ENCODE measurements at places on chromosomes 6 and 20.

DNA sequence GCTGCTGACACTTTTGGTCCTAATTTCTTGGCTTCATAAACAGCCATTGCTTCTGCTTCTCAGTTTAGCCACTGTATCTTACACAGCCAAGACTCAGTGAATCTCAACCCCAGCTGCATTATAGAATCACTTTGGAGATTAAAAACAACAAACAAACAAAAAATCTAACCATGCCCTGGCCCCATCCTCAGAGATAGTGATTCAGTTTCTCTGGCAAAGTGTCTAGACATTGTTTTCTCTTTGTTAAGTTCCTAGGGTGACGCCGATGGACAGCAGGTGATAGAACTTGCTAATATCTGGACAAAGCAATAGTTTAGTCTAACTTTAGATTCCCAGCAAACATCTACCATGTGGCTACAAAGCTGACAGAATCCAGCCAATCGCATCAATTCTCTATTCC is 2.9 kb downstream of the ADGRF5 start:
- no peak for DNase-seq

GRCh38 chr6:145763742-145764141 is 28.4 kb upstream of the EPM2A start:
- no peak for DNase-seq

DNA sequence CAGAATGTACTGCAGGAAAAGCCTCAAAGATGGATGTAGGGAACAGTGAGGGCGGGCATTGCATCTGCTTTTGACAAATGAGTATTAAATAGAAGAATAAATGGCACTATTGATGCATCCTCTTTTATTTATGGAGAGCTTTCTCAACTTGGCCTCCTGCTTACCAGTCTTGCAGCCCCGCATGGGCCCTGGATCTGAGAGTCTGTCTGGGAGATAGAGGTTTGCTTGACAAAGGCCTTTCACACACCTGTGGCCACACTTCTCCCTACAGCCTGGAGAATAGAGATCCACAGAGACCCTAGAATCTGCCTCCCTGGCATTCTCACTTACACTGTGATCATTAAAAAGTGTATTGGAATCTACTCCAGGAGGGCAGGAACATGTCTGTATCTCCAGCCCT is 203.8 kb upstream of the CDH4 start:
- DNase-seq: no peak

- DNase-seq: no peak
Measured at GRCh38 chr6:167092672-167093339, 30.1 kb upstream of the CCR6 start.

- DNase-seq: no peak
Measured at GRCh38 chr6:167987396-167988153, 9.9 kb upstream of the KIF25 start.

GRCh38 chr6:21791581-21791980 is 198.0 kb downstream of the SOX4 start:
- no peak for DNase-seq

GRCh38 chr6:143684486-143684885 is 6.7 kb downstream of the PHACTR2 start:
- no peak for DNase-seq

- no peak for DNase-seq
Measured at GRCh38 chr6:46689657-46690056, 2.0 kb downstream of the TDRD6 start.

DNA sequence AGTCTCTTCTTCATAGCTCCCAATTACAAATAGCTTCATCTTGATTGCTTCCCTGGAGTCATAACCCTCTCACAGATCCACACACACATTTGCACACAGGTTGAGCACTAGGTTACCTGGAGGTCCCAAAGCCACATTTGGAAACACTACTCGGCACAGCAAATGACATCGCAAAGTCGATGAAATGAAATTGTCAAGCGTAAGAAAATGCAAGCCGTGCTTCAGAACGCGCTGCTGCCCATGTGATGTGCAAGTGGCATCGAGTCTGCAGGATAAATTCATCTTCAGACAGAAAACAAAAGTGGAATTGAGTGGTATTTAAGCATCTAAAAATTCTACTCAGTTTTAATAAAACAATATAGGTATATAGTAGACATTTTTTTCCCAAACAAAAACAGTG is 298.0 kb downstream of the TFAP2C start:
- DNase-seq: no peak

DNA sequence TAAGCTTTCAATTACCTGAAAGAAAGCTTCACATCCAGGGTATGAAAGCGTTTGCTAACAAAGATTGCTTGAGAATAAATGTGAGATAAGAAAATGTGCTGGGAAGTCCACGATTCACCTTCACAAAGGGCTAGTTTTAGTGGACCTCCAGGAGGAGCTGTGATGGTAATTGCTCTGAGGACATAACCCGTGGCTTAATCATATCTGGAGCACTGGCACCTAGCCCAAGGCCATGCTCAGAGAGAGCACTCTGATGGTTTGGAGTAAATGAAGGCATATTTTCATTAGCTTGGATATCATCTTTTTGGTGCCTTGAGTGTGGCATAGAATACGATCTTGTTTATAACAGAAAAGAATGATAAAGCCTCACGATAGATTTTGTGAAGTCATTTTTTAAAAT is 46.9 kb upstream of the BACH2 start:
- DNase-seq: no peak

DNA sequence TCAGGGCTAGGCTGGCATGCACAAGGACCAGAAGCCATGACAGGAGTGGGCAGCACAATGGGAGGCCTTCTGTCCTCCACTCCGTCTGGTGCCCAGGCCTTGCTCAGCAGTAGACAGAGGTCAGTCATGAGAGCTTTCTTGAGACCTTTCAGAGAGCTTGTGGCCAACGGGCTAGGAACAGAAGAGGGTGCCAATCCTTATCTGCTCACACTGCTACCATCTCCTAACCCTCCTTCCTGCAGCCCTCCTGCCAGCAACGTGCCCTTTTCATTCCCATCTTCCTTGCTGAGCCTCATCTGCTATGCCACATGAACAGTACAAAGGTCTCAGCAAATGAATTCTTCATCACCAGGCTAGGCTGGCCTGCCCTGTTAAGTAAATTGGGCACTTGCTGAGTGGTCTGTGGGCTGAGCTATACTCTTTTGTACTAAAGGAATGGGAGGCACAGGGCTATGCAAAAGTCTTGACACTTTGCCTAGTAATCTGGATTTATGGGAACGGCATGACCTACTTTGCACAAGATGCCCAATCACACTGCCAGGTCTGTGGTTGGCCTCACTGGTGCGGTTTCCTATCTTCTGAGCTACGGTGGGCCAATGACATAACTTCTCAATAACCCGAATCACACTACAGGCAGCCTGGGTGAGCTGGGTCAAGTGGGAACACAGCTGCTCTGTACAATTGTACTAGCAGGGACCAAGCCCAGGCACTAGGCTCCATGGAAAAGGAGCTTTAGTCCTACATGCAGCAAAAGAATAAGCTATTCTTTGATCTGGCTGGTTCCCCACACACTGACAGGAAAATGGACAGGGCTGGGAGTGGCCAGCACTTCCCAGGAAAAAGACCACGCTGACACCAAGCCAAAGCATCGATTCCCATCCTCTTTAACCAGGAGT is 47.8 kb downstream of the ELOVL5 start:
- DNase-seq: no peak

- DNase-seq: no peak
Measured at GRCh38 chr6:34859951-34860350, 27.9 kb downstream of the TAF11 start.

GRCh38 chr6:56246881-56247653 is at the start of gene COL21A1:
TSS of gene COL21A1 (minus strand) at chr6:56247580. CDS start at chr6:56182618, 64,962 bp downstream.
- no peak for DNase-seq

- no peak for DNase-seq
Measured at GRCh38 chr6:129536271-129536670, 173.7 kb downstream of the ARHGAP18 start.

DNA sequence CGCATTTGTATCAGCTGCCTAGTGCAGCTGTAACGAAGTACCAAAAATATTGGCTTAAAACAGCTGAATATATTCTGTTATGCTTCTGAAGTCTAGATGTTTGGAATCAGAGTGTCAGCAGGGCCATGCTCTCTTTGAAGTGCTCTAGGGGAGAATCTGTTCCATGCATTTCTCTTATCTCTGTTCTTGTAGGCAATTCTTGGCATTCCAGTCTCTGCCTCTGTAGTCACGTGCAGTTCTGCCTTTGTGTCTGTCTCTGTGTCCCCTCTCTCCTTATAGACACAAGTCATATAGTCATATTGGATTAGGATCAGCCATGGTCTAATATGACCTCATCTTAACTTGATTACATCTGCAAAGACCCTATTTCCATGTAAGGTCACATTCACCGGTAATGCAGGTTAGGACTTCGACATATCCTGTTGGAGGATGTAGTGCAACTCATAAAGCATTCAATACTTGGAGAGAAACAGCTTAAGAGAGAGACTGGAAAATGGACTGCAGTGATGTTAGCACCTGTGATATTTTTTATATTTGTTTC is 18.6 kb downstream of the FAM83B start:
- no peak for DNase-seq

GRCh38 chr20:41072190-41072863 is 43.7 kb downstream of the TOP1 start:
- no peak for DNase-seq

DNA sequence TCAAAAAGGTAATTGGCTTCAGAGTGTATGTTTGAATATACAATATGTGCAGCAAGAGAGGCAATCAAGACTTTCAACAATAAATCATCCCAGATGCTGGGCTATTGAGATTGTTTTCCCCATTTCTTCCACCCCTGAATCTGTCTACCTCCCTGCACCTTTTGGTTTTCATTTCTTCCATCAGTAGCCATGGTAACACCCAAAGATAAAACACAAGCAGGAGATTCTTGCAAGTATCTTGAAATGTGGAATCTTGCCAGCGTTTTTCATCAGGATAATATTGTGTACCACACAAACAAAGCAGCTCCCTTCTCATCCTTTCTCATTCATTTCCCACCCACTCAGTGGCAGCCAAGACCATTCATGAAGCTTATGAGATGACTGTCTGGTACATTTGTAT is 73.0 kb upstream of the NRSN1 start:
- DNase-seq: no peak

- DNase-seq: no peak
Measured at GRCh38 chr6:116986819-116987218, 109.8 kb downstream of the RFX6 start.

DNA sequence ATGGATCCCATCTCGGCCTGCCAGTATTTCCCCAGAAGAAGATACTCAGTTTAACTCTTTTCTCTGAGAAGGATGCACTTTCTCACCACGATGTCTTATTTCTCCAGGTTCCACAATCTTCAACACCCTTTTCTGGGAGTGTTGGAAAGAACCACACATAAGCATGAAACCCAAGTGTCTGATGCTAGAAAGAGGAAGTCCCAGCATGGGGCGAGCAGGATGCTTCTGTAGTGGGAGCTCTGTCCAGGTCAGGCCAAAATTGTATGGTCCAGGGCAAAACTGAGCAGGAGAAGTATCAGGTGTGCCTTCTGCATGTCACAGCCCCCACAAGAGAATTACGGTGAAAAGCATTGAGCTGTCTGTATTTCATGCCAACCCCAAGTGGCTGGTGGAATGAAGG is 11.0 kb downstream of the TREM1 start:
- DNase-seq: no peak

GRCh38 chr6:66496659-66497058 is 789.6 kb upstream of the EYS start:
- DNase-seq: no peak

- peak; percentile 62 for DNase-seq
Measured at GRCh38 chr20:41524980-41525613, 93.1 kb downstream of the CHD6 start.

DNA sequence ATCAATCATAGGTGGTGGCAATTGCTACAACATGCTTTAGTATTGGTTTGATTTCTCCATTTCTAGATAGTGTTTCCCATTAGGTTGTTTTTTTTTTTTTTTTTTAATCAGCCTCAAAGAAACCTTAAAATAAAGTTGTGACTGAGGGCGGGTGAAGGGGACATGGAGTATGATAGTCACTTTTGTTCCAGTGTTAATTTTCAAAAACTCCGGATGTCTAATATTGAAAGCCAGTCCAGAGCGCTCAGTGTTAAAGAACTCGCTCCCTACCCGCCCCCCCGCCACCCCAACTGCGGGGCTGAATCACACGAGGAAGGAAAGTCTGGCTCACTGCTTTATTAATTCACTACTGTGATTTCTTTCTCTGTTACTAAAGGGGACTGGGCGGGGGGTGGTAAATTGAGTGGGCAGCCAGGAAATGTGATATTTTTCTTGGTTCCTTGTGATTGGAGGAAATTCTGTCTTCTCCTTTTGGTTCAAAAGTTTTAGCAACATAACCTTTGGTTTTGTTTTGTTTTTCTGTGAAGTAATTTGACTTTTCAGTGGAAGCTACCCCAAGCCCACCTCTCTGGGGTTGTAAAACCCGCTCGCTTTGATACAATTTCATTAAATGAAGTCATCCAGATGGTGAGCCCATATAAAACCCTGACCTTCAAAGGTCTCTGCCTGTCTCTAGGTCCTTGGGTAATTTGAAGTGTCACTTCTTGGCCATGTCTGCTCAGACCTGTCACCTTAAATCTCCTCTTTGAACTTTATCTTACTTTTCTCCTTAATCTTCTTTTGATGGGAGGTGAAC is 38.0 kb downstream of the TNFAIP3 start:
- DNase-seq: no peak

- no peak for DNase-seq
Measured at GRCh38 chr6:158565482-158566040, 5.7 kb downstream of the TMEM181 start.

- no peak for DNase-seq
Measured at GRCh38 chr6:39335780-39336545, 13.5 kb upstream of the KCNK16 start.

- DNase-seq: no peak
Measured at GRCh38 chr6:32244946-32245398, 21.1 kb upstream of the NOTCH4 start.

GRCh38 chr6:163526346-163526745 is 111.8 kb downstream of the QKI start:
- DNase-seq: no peak

DNA sequence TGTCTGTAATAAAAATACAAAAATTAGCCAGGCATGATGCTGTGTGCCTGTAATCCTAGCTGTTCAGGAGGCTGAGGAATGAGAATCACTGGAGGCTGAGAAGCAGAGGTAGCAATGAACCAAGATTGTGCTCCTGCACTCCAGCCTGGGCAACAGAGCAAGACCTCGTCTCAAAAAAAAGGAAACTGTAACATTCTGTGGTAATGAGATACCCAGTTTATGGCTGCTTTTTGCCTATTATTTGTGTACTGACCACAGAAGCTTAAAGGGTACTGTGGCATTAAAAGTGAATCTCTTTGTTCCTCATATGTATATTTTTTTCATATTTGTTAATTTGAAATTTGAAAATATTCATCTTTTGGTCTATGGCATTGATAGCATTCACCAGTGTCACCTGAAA is 185.4 kb downstream of the UST start:
- DNase-seq: no peak
